ENCODE measurements at places on chromosomes 7 and 10.

- no peaks in the 10 kb centered on the region for H3K36me3 ChIP-seq
- no peaks in the 10 kb centered on the region for H3K4me1 ChIP-seq
- H3K27ac ChIP-seq = no peak overlapping the region
- DNase-seq = peak; percentile 8
- H3K4me3 ChIP-seq = no peak overlapping the region
Observed at GRCh38 chr10:3554121-3554522, 230.9 kb downstream of the KLF6 start.

- H3K4me1 ChIP-seq = no peaks in the 10 kb centered on the region
- DNase-seq = no peak
- no peak overlapping the region for H3K4me3 ChIP-seq
- no peaks in the 10 kb centered on the region for H3K36me3 ChIP-seq
Observed at GRCh38 chr7:10643545-10643944, 330.1 kb upstream of the PHF14 start.

- no peaks in the 10 kb centered on the region for H3K27me3 ChIP-seq
- no peak overlapping the region for H3K27ac ChIP-seq
- H3K4me3 ChIP-seq = no peak overlapping the region
- no peak for DNase-seq
- H3K4me1 ChIP-seq = no peaks in the 10 kb centered on the region
- H3K36me3 ChIP-seq = peaks cover 2% of the 10 kb centered on the region
Observed at GRCh38 chr7:35874886-35875285, 74.0 kb downstream of the SEPTIN7 start.

DNA sequence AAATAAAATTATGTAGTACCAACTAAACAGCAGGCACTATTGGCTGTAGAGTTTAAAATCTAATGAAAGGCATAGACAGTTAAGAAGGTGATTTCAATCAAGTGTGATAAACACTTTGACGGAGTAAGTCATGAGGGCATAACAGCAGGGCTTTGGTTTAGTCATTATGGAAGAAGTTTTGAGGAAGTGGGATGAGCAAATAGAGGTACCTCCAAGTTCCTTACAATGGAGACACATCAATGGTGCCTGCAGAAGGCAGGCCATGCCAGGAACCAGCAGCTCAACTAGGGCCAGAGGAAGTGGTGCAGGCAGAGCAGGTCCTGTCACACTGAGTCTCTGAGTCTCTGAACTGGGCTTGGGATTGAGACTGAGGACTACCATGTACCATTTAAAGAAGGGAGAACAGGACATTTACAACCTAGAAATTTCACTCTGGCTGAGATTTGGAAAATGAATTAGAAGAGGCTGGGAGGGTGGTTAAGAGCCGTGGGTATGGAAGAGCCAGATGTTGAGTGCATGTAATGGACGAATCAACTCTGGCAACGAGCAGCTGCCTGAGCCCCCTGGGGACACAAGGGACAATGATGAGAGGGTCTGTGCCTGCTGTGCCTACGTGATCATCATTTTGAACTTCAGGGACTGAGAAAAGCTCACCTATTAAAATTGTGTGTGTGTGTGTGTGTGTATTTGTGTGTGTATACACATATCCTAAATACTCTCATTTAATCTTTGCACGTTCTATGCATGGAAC lies 208.7 kb upstream of the POM121L12 start:
- no peaks in the 10 kb centered on the region for H3K27me3 ChIP-seq
- no peak overlapping the region for H3K27ac ChIP-seq
- DNase-seq = no peak
- no peak overlapping the region for H3K4me3 ChIP-seq

DNA sequence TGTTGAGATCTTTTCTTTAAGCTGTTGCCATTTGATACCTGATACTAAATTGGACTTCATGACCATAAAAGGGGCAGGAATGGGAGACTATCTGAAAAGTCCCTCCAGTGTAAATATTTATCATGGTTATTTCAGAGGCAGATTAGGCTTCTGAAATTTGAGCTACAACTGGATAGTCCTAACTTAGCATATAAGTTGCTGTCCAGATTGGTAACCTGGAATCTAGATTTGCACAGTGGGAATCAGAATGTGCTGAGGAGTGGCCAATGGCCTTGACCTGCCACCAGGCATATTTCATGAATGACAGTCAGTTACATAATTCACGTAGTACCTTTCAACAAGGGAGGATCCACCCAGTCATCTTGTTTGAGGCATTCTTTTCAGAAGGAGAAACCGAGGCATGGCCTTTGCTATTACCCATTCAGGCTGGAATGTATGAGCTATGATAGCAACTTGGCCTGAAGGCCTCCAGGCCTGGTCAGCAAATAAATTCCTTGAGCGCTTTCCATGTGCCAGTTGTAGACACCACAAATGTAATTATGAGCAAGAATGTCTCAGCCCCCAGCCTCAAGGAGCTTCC lies 80.0 kb downstream of the EEPD1 start:
- H3K27ac ChIP-seq = no peak overlapping the region
- no peaks in the 10 kb centered on the region for H3K27me3 ChIP-seq
- H3K4me3 ChIP-seq = no peak overlapping the region
- DNase-seq = peak; percentile 19
- H3K36me3 ChIP-seq = no peaks in the 10 kb centered on the region
- H3K4me1 ChIP-seq = peaks cover 8% of the 10 kb centered on the region

DNA sequence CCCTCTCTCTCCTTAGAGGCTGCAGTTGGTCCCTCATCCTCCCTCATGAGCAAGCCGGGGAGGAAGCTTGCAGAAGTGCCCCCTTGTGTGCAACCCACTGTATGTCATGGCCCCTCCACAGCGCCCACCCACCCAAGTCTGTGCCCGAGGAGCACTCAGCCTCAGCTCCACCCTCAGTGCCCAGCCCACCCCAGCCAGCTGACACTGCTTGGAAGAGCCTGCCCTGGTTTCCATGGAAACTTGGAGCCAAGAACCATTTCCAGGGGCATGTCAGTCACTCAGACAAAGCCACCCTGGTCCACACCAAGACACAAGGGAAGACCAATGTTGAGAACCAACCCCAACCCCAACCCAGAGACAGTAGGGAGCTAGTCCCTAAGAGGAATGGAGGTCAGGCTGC lies 79.5 kb downstream of the PAX2 start:
- H3K4me1 ChIP-seq = no peaks in the 10 kb centered on the region
- DNase-seq = no peak
- no peaks in the 10 kb centered on the region for H3K36me3 ChIP-seq
- H3K27me3 ChIP-seq = peaks cover 66% of the 10 kb centered on the region

- no peaks in the 10 kb centered on the region for H3K27me3 ChIP-seq
- H3K4me3 ChIP-seq = no peak overlapping the region
- peaks cover 14% of the 10 kb centered on the region for H3K4me1 ChIP-seq
- peak overlapping the region; percentile 99 for H3K27ac ChIP-seq
- H3K36me3 ChIP-seq = no peaks in the 10 kb centered on the region
- no peak for DNase-seq
Observed at GRCh38 chr7:52955522-52955921, 79.9 kb upstream of the POM121L12 start.

- no peaks in the 10 kb centered on the region for H3K4me1 ChIP-seq
- H3K27ac ChIP-seq = no peak within 1 kb of the TSS
- H3K4me3 ChIP-seq = peak within 1 kb of the TSS; percentile 62
- no peak for DNase-seq
- no peaks in the 10 kb centered on the region for H3K36me3 ChIP-seq
- peaks cover 47% of the 10 kb centered on the region for H3K27me3 ChIP-seq
Observed at GRCh38 chr10:132186488-132187429, at the start of gene DPYSL4. DPYSL4 (plus strand) TSS chr10:132186948; CDS start chr10:132187064, 116 bp downstream.

GRCh38 chr10:46253076-46254006 lies 33.5 kb upstream of the ANTXRL start:
- H3K27ac ChIP-seq = no peak overlapping the region
- DNase-seq = no peak
- H3K27me3 ChIP-seq = no peaks in the 10 kb centered on the region
- peaks cover 12% of the 10 kb centered on the region for H3K4me1 ChIP-seq
- H3K36me3 ChIP-seq = no peaks in the 10 kb centered on the region
- no peak overlapping the region for H3K4me3 ChIP-seq
